T-cell (primary cell): ENCODE measurements at places on chromosomes 1 and 21.

DNA sequence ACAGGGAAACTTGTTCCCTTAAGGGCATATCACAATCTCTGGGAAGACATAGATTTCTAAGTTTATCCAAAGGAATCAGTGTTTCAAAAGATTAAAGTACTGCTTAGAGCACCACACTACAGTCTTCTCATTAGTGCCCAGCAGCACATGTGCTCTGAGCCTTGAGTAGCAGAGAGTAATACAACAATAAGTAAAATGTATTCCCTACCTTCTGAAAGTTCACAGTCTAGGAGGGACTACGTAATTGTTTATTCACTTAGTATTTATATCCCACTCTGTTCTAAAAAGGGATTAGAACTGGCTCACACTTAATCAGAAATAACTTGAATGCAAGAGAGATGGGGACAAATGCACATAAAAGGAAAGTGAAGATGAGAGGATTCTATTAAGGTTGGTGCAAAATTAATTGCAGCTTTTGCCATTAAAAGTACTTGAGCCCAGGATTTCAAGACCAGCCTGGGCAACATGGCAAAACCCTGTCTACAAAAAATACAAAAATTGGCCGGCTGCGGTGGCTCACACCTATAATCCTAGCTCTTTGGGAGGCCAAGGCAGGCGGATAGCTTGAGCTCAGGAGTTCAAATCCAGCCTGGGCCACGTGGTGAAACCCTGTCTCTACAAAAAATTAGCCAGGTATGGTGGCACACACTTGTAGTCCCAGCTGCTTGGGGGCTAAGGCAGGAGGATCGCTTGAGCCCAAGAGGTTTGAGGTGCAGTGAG is 9.0 kb downstream of the SYNC start:
- DNase-seq = no peak

GRCh38 chr1:169486281-169487051 is 722 bp upstream of the SLC19A2 start:
- DNase-seq = no peak

DNA sequence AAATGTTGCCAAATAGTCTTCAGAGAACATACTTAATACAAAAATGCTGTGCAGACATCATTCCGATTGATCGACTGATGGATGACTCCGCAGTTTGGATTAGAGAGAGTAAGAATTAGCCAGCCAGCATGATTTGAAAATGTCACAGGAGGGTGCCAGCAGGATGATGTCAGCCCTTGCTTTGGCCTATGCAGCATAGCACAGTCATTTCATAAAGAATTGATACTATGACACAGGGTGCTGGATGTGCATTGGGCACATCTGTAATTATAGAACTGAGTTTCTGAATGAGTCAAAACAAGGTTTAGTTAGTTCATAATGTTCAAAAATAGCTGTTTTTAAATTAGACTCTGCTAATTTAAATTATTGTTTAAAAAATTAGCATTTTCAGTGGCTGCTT is 21.6 kb upstream of the TRAF5 start:
- no peak for DNase-seq

DNA sequence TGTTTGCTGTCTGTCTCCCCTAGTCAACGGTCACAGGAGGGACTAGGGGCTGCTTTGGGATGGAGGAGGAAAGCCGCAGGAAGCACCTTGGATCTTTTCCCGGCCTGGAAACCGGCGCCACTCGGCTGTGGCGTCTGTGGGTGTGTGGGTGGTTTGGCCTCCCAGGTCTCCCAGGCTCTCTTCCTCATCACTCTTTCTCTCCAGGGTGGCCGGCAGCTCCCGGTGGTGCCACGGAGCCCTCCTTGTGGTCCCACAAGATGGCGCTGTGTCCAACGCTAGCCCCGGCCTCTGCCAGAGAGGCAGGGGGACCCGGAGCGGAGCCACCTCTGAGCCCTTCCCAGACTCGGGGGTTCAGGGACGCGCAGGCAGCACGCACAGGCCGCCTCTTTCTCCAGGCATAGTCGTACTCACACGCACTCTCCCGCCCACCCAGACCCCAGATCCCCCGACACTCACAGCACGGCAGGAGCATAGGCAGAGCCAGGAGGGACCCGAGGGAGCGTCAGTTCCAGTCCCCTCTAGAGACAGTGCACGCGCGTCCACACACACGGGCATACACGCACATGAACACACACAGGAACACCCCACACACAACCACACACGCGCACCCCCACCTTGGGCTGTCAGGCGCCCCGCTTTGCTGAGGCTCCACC is 31.2 kb downstream of the CDCP2 start:
- peak; percentile 59 for DNase-seq

DNA sequence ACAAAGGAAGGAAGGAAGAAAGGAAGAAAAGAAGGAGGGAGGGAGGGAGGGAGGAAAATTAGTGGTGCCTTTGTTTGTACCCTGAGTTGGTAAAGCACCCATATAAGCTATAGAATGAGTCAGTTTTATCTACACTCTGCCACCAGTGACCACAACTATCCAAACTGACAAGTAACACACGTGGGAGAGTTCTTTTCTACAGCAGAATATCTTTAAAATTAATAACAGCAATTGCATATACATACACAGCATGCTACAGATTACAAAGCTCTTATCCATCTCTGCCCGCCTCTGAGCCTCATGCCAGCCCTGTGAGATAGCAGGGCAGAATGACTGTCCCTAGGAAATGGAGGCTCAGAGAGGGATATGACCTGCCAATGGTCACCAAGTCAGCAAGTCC is 20.3 kb downstream of the CDCP2 start:
- DNase-seq = no peak

GRCh38 chr1:56125316-56125715 is 454.0 kb downstream of the PLPP3 start:
- no peak for DNase-seq

DNA sequence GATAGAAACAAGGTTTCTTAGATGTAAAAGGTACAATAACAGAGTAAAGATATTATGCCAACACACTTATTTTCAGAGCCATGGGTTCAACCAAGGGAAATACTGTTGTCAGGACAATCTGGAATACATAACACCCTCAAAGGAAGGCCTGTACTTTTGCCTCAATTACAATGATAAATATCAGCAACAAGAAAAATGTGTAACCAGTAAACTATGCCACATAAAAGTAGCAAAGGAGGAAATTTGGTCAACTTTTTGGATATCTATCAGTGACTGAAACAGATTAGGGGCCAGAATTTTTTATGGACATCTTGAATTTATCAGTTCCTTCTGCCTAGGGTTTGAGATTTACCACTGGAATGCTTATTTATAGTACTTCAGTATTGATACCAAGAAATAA is 24.6 kb upstream of the RAP1GAP start:
- no peak for DNase-seq

DNA sequence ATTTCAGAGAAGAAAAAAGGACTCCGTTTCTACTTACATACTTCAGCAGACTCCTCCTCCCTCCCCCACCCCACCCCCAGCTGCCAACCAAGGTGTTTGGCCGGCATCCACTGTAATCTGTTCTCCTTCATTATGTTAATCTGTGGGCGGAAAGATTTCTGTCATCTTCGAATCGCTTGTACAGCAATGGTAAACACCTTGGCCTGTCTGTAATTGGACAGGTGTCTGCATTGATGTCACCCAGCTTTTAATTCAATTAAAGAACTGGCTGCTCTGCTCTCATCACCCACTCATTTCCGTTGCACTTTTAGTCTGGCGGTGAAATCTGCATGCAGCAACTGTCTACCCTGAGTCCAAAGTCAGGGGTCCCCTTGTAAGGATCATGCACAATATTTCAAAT is 368.6 kb downstream of the USH2A start:
- no peak for DNase-seq

GRCh38 chr1:234643111-234643849 is 33.3 kb upstream of the IRF2BP2 start:
- DNase-seq = no peak

- no peak for DNase-seq
These were observed 97.8 kb downstream of the MRPL37 start for GRCh38 chr1:54297596-54298283.

GRCh38 chr1:66648901-66649595 is 103.2 kb upstream of the DYNLT5 start:
- no peak for DNase-seq

- DNase-seq = no peak
These were observed 290.5 kb upstream of the DPYD start for GRCh38 chr1:98211271-98211845.

DNA sequence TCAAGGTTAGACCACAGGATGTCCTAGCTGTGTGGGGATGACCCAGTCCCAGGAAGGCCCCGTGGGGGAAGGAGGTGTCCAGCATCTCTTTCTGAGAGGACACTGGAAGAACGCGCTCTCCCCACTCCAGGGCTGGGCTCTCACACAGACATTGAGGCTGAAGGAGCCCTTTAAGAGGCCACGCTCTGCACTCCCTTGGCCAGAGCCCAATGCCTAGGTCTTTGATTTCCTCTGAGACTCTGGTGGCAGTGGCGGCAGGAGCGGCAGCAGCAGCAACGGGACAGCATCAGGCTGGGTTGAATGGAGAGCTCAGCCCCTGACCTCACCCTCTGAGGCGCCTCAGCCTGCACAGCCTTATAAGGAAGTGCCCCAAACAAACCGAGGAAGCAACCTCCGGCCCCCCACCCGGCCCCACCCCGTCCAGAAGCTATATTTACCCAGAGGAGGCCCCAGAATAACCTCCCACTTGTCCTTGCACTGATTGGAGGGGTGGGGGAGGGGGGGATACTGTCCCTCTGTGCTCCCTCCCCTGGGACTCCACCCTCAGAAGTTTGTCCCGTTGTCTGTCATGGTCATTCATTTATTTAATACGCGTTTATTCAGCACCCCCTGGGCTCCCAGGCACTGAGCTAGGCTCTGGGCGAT is 12.3 kb downstream of the NES start:
- no peak for DNase-seq
